ENCODE measurements at places on chromosomes 5 and 9.
A peak's percentile ranks its signal among the peaks of the same experiment; 100 is the strongest.

GRCh38 chr5:32173267-32174010, 680 bp downstream of the GOLPH3 start:
- peak; percentile 45 for DNase-seq

DNA sequence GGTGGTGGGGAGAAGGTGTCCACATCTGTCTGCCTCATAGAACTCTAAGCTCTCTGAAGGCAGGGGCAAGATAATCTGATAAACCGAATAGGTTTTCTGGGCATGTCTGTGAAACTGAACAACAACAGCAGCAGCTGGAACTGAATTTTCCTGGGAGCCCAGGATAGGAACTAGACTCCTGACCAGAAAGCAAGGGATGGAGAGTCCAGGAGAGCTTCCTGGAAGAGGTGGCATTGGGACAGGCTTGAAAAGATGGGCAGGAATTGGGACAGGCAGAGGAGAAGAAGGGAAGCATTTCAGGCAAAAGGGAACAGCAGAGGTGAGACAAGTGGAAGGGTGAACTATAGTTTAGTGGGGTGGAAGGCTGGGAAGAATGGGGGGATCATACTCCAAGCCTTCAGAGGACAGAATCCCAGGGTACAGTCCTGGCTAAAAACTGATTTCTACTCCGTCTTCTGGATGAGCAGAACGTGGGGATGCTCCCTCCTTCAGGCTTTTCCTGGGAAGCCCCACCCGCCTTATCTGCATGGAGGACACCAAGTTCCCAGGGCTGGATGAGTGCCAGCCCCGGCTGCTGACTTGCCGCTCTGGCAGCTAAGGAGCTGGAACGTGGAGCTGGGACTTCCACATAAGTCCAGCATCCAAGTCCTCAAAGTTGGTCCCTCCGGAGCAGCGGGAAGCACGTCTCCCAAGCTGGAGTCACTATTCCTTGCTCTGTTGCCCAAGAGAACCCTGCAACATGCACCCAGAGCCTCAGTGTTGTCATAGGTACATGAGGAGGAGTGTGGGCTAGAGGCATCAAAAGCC, 13.9 kb upstream of the KIF12 start:
- no peak for DNase-seq

DNA sequence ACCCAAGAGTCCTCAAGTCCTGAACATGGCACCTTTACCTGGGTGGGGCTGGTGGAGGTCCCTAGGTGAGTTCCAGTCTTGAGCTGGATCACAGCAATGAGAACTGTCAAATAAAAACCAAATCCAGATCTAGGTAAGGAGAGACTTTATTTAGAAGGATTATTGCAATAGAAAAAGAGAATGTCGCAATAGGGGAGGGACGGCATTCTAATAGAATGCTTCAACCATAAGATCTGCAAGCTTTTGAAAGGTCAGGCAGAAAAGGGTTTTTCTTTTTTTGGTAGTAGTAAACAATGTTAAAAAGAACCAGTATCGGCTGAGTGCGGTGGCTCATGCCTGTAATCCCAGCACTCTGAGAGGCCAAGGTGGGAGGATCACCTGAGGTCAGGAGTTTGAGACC, 5.2 kb upstream of the GCNT1 start:
- no peak for DNase-seq

GRCh38 chr5:89043676-89044075, 160.7 kb upstream of the MEF2C start:
- DNase-seq, result no peak

DNA sequence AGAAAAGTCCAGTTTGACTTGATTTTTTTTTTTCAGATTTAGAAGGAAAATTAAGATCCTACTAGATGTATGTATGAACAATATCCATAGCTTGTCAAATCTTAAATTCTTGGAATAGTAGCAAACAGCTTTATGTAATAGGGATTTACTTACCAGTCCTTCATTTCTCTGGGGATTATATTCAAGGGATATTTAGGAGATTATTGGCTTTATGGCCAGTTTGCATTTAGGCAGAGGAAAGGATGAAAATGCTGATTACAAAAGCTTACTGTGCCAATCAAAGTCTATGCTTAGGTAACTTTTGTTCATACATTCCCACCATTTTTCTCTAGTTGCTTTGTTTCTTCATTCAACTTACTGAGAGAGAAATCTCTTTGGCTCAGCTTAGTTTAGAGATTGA, 47.9 kb downstream of the MAST4 start:
- no peak for DNase-seq

DNA sequence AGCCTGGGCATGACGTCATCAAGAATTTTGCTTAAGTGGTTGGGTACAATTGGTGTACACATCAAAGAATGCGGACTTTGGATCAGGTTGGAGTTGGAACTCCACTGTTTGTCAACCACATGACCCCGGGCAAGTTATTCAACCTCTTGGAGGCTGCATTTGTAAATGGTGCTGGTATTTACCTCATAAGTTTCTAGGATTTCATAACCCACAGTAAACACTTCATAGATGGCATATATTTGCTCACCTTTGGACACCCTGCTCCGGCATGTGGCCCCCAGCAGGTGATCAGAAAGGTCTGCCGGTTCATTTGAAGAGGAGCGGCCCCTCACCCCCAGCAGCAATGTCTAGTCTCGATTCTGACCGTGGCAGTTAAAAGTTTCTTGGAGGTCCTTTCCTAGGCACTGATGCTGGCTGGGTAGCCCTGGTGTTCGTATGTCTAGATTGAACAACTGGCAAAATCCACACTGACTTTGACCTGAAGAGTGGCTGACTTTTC, 60.6 kb downstream of the IL6ST start:
- DNase-seq, result no peak

- DNase-seq, result no peak
These were observed 126.5 kb downstream of the MRPS30 start for GRCh38 chr5:44935262-44935661.
